ENCODE measurements at places on chromosomes 6 and 20. TPM values are rescaled to one million over a fixed set of nuclear protein-coding genes. Genes with fewer than 3 reads are reported as not detected.

GRCh38 chr20:17878912-17879602 lies 89.5 kb downstream of the SNX5 start:
- no peak overlapping the region for H3K27ac ChIP-seq
- no peaks in the 10 kb centered on the region for H3K36me3 ChIP-seq
- no peaks in the 10 kb centered on the region for H3K27me3 ChIP-seq
- H3K4me1 ChIP-seq: peaks cover 19% of the 10 kb centered on the region
- peak; percentile 29 for DNase-seq
- no peak overlapping the region for H3K4me3 ChIP-seq

GRCh38 chr20:5096463-5096862 lies 23.3 kb downstream of the PCNA start:
- no peaks in the 10 kb centered on the region for H3K27me3 ChIP-seq
- H3K36me3 ChIP-seq: peaks cover 30% of the 10 kb centered on the region
- no peak for DNase-seq
- H3K4me1 ChIP-seq: no peaks in the 10 kb centered on the region
- no peak overlapping the region for H3K4me3 ChIP-seq

Gene BMP5
- 0.36 TPM for total RNA-seq

DNA sequence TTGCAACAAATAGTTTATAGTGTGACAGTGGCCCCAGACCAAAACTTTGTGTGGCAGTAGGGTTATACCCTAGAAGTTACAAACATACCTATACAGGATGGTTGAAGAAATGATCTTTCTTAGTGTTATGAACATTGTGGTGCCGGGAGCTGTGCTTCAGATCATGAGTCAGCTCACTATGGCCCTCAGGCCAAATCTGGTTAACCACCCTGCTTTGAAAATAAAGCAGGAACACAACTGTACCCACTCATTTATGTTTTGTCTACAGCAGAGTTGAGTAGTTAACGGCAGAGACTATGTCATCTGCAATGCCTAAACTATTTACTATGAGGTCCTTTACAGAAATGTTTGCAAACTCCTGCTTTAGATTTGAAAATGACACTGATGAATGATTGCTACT lies 24.3 kb downstream of the AKAP7 start:
- DNase-seq: peak; percentile 37
- H3K4me1 ChIP-seq: peaks cover 11% of the 10 kb centered on the region
- H3K4me3 ChIP-seq: no peak overlapping the region
- no peaks in the 10 kb centered on the region for H3K36me3 ChIP-seq
- no peak overlapping the region for H3K27ac ChIP-seq
- H3K27me3 ChIP-seq: no peaks in the 10 kb centered on the region

- peaks cover 2% of the 10 kb centered on the region for H3K4me1 ChIP-seq
- H3K4me3 ChIP-seq: no peak overlapping the region
- H3K27me3 ChIP-seq: no peaks in the 10 kb centered on the region
- H3K36me3 ChIP-seq: no peaks in the 10 kb centered on the region
These were observed 35.8 kb downstream of the FBXO5 start for GRCh38 chr6:152946995-152947394.

DNA sequence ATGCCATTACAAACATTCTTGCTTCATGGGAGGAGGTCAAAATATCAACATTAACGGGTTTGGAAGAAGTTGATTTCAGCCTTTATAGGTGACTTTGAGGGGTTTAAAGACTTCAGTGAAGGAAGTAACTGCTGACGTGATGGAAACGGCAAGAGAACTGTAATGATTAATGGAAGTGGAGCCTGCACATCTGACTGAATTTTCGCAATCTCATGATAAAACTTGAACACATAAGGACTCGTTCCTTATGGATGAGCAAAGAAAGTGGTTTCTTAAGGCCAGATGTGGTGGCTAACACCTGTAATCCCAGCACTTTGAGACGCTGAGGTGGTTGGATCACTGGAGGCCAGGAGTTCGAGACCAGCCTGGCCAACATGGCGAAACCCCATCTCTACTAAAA lies 226.1 kb downstream of the BCAS1 start:
- DNase-seq: no peak
- no peaks in the 10 kb centered on the region for H3K36me3 ChIP-seq
- peaks cover 16% of the 10 kb centered on the region for H3K4me1 ChIP-seq
- H3K27ac ChIP-seq: no peak overlapping the region
- no peaks in the 10 kb centered on the region for H3K27me3 ChIP-seq
- no peak overlapping the region for H3K4me3 ChIP-seq

DNA sequence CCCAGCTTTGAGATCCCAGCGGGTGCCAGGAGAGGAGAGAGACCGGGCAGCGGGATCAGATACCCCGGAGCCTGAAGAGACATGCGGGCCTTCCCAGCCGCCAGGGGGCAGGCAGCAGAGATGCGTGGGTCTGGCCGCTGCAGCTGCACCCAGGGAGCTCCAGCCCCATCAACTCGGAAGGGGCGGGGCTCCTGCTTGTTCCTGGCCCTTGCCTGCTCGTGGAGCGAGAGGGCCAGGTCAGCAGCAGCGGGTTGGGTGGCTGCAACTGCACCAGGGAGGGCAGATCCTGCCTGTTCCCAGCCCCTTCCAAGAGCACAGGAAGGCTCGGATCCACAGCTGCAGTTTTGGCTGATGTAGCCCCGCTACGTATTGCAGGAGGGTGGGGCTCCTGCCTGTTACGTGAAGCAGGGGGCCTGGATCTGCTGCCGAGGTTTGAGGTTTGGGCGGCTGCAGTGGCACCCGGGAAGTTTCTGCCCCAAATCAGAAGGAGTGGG lies 532.8 kb downstream of the RFPL4B start:
- no peak overlapping the region for H3K4me3 ChIP-seq
- H3K4me1 ChIP-seq: peaks cover 45% of the 10 kb centered on the region
- H3K27ac ChIP-seq: peak overlapping the region; percentile 46
- no peaks in the 10 kb centered on the region for H3K27me3 ChIP-seq
- H3K36me3 ChIP-seq: no peaks in the 10 kb centered on the region

- no peaks in the 10 kb centered on the region for H3K4me1 ChIP-seq
- no peaks in the 10 kb centered on the region for H3K27me3 ChIP-seq
- H3K4me3 ChIP-seq: no peak overlapping the region
- DNase-seq: no peak
These were observed 939.5 kb downstream of the EPHA7 start for GRCh38 chr6:92479831-92480230.

Gene GSTA3
- not detected for total RNA-seq

Gene TP53TG5
- not detected for total RNA-seq

Gene MDFI
- total RNA-seq: 0.72 TPM

Gene OPRL1
- 0.59 TPM for total RNA-seq

DNA sequence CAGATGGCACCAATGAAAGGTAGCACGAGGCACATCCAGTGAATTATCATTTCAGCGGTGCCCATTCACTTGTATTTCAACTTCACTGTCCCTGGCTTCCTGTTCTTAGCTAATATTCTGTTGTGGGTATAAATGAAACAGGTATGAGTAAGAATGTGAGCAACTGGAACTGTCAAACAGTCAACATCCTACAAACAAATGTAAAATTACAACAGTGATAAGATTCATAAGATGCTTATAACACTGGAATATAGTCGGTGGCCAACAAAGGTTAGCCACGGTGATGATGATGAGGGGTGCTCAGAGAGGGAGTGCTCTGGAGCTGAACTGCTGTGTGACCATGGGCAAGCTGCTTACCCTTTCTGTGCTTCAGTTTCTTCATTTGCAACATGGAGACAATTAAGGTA lies 74.9 kb upstream of the TOX2 start:
- H3K36me3 ChIP-seq: no peaks in the 10 kb centered on the region
- no peak overlapping the region for H3K27ac ChIP-seq
- peaks cover 5% of the 10 kb centered on the region for H3K27me3 ChIP-seq
- no peak for DNase-seq
- H3K4me3 ChIP-seq: no peak overlapping the region

Gene DEF6
- total RNA-seq: 0.72 TPM

Gene APCDD1L
- 16.5 TPM for total RNA-seq

DNA sequence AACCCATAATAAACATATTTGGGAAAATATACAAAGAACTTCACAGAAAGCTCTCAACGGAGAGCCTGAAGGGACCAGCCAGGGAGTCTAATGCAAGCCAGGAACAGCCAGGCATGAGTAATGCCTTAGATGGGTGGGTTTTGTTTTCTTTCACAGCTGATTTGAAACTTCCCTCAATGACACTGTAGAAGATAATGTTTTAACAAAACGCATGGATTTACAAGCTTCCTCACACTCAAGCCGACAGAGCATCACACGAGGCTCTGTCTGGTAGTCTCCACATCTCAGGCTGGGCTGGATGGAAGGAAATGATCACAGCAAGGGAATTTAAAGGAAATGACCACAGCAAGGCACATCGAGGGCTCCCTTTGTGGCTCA lies 113.9 kb downstream of the GMPR start:
- peak; percentile 98 for DNase-seq
- H3K4me3 ChIP-seq: no peak overlapping the region
- H3K27me3 ChIP-seq: no peaks in the 10 kb centered on the region
- peaks cover 21% of the 10 kb centered on the region for H3K4me1 ChIP-seq
- H3K27ac ChIP-seq: peak overlapping the region; percentile 67

All from osteoblast (primary cell).